ENCODE measurements at places on chromosomes 6 and 20.

- no peak for DNase-seq
Observed at GRCh38 chr6:39188571-39188970, 40.7 kb downstream of the KCNK5 start.

- no peak for DNase-seq
Observed at GRCh38 chr6:133460101-133460500, 218.9 kb downstream of the EYA4 start.

DNA sequence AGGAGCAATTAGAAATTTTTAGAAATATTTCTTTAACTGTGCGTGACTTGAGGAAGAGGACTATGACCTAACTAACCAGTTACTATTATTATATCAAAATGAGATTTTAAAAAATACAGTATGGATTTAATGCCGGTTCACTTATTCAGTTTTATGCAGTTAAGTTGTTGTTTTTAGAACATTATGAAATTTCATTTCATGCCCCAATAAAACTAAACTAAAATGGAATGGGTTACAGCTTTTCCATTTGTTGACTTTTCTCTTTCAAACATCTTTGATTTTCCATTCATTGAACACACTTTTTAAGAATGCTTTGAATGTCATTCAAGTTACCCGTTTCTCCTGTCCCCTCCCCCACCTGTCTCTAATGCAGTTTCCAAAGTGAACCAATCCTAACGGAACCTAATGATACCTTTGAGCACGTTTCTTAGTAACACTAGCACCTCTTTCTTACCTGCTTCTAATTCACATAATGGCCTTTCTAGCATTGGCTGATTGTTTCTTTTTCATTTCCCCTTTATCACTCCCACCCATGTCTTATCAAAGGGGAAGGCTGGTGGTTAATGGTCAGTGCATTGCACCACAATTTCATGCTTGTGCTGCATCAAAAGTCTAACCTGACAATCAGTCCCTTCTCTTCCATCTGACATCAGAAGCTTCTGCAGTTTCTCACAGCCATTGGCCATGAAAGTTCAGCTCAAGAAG lies 262.2 kb upstream of the TAB2 start:
- DNase-seq, result no peak

DNA sequence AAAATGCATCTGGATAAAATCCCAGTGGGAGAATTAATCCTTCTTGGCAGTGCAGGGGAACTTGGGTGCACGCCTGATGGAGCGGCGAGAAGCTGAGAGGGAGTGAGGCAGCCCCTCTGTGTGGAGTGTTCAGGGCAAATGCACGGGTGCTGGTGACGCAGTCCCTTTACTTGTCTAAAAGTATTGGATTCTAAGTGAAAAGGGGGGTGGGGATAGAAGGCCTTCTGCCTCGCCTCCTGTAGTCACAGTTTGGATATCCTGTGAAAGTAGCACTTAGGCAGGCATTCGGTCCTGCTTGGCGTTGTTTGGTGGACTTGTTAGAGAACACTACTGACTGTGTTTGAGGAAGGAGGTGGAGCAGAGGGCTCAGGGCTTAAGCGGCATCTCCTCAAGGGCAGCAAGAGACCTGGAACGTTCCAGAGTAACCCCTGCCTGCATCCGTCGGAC lies 39.3 kb downstream of the PHACTR3 start:
- DNase-seq, result no peak

Measured in fibroblast of lung (primary cell).